ENCODE measurements at places on chromosomes 11 and 22.

DNA sequence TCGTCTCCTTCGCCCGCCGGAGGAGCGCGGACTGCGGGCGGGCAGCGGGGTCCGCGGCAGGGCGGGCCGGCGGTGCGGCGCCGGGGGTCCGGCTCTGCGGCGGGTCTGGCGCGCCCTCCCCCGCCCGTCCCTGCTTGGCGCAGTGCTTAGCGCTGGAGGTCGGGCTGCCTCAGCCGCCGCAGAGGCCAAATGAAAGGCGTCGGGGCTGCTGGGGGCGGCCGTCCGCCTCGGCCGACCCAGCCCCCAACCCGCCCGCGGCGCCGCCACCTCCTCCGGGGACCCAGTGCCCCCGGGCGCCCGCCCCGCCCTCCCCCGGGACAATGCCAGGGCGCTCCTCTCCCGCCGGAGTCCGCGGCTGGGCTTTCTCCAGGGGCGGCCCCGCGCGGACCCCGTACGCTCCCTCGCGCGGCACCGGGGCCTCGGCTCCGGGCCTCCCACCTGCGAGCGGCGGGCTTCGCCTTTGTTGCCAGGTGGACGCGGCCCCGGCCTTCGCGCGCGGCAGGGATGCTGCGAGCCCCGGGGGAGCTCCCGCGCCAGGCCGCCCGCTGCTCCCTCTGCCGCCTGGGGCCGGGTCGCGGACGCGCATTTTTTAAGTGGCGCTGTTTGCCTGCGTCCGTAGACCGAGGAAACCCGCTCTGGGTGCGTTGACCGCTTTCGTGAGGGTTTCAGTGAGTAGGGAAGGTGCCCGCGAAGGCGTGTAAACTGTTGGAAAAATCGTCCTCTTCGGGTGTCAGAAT lies 583 bp downstream of the APLP2 start:
- peak; percentile 76 for DNase-seq

DNA sequence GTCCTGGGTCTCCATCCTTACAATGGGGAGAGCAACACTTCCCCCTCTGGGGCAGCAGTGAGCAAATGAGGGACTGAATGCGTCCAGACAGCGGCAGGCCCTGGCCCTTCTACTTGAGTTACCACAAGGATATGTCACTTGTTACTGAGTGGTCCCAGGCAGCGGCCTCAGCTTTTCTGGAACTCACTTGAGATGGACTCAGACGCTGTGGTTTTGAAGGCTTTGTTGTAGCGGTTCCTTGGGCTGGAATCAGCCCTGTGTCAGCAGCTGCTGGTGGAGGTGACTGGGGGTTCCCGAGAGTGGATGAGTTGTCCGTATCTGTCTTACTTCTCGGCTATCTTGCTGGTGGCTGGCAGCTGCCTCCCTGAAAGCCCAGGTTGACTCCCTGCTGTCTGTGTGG lies 77.0 kb downstream of the MICAL2 start:
- DNase-seq = peak; percentile 81

DNA sequence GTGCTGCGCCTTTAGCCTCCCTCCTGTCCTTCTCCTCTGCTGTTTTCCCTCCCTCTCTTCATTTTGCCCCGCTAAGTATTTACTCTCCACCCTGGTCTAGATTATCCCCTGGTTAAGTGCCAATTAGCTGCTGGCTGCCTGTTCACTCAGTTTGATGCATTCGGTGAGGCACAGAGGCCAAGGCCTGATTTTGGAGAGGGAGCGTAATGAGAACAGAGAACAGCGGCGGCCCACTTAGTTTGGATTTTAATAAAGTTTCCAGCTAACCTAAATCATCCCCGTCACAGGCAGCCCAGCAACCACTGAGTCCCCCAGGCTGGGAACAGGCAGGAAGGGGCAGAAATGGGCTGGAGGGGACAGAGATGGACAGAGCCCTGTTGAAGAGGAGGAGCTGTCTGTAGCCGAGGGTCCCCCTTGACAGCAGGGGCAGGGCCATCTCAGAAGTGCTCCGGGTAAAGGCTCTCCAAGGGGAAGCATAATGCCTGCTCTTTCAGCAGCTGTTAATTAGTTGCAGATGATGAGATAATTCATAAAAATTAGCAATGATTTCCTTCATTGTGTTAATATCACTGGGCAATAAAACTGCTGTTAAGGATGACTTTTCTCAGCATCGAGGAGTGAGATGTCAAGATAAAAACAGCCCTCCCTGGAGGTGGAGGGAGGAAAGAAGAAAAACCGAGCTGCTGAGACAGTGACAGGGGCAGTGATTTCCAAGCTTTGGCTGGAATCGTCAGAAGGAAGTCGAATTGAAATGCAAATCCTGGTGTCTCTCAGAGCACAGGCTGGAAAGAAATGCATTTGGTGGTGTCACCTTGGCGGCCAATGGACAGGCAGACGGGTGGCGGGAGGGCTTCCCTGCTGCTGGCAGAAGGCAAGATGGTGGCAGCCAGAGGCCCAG lies 170.1 kb downstream of the GRIK4 start:
- no peak for DNase-seq

- no peak for DNase-seq
Measured at GRCh38 chr22:35684732-35685131, 32.9 kb upstream of the APOL5 start.

- DNase-seq = peak; percentile 71
Measured at GRCh38 chr11:35623621-35624168, 5.4 kb downstream of the FJX1 start.

DNA sequence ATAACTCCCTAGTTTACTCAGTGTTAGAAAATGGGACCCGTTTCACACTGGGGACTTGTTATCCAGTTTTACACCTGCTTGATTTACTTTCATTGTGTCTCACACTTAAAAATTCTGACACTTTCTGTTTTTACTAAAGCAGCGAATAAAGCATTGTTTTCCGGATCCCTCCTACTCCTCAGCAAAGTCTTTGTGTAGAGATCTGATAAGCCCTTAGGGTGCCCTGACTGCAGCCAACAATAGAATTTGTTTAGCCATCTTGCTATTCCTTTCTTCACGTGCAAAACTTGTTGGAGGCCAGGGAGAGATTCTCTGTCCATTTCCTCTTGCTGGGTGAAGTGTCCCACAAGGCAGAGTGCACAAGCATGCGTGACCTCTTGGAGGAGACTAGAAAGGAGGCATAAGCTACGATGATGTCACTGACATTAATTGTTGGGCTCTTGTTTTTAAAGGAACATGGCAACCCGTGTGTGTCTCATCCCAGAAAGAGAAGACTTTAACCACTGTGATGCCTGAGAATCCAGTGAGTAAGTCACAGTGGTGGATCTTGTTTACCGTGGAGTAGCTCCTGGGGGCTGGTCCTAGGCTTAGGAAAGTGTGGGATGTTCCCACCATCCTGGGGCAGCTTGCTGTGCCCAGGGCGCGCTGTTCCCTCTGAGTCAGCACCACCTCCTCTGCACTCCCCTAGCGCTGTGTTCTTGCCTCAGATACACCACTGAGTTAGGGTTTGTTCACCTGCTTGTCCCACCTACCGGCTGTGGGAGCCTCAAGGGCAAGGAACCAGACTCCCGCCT lies 27.7 kb downstream of the MICAL2 start:
- no peak for DNase-seq

DNA sequence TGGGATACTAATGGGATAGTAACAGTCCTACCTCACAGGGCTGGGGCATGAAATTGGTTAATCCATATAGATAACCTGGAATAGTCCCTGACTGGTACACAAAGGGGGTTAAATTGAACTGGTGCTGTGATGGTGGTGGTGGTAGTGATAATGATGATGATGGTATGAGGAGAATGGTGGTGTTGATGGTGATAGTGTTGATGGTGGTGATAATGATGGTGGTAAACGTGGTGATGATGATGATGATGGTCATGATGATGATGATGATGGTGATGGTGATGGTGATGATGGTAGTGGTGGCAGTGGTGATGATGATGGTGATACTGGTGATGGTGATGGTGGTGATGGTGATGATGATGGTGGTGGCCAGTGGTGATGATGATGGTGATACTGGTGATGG lies 38.7 kb downstream of the SMIM38 start:
- DNase-seq = no peak

DNA sequence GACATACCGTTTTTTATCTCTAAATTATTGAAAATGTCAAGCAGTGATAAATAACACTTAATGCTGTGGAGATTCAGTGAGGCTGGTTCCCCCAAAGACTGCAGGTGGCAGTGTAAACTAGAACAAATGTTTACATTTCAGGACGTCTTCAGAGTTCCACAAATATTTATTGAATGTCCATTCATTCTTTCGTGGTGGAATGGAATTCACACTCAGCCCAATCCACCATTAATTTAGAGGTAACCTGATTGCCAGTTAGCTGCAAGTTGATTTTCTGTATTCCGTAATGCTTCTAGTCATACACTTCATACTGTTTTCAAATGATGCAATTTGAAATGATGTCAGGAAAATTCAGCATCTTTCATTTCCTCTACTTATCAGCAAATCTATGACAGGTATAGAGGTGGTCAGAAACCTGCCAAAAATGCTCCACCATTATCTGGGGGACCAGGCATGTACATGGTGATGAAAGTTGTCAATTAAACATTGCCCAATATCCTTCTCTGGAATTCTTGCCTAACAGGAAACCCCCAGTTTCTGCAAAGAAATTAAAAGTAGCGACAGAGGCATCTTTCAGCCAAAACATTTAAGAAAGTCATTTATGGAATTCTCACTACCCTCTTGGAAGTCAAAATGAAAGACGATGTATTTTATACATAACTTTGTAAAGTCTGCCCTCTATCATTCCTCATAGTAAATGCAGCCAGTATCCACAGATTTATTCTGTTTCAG lies 94.3 kb upstream of the BMAL1 start:
- no peak for DNase-seq

DNA sequence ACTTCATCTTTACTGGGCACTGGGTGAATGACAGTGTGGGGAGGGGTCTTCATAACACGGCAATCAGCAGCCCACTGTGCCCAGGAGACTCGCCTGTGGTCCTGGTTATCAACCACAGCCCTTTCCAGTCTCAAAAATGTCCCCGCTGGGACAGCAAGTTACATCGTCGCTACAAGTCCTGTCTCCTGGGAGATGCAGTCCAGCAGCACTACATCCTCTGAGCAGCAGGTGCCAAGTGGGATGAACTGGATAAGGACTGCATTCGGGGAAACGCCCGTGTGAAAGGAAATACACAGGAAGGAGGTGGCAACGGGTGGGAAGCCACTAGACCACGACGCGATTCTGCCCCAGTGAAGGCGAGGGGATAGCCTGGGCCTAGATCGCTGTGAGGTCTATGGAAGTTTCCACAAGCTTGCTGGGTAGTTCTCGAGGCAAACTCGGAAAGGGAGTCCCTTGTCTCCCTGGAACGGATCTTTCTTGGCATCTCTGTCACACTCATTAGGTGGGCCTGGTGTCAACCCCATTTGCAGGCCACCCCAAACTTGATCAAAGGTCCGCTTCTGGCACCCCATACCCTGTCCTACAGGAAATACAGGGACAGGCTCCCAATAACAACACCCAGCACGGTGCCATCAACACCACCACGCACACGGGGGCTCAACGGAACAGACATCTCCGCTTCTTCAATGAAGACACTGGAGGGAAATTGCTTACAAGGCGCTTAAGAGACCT lies 4.4 kb downstream of the ASCL2 start:
- peak; percentile 49 for DNase-seq

DNA sequence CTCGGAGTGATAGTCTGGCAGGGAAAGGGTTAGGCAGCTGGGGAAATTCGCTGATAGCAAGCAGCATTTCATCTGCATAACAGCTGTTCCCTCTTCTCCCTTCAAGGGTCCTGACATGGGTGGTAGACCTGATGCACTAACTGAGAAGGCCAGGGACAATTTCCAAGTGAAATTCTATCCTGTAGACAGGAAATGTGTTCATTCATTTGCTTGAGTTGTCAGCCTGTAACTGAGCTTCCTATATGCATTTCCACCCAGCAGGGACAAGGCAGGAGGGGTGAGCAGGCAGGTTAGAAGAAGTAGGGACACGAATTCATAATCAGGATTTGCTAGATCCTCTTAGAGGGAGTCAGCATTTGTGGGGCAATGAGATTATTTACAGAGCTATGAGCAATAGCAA lies 154.3 kb upstream of the NCAM1 start:
- DNase-seq = no peak

DNA sequence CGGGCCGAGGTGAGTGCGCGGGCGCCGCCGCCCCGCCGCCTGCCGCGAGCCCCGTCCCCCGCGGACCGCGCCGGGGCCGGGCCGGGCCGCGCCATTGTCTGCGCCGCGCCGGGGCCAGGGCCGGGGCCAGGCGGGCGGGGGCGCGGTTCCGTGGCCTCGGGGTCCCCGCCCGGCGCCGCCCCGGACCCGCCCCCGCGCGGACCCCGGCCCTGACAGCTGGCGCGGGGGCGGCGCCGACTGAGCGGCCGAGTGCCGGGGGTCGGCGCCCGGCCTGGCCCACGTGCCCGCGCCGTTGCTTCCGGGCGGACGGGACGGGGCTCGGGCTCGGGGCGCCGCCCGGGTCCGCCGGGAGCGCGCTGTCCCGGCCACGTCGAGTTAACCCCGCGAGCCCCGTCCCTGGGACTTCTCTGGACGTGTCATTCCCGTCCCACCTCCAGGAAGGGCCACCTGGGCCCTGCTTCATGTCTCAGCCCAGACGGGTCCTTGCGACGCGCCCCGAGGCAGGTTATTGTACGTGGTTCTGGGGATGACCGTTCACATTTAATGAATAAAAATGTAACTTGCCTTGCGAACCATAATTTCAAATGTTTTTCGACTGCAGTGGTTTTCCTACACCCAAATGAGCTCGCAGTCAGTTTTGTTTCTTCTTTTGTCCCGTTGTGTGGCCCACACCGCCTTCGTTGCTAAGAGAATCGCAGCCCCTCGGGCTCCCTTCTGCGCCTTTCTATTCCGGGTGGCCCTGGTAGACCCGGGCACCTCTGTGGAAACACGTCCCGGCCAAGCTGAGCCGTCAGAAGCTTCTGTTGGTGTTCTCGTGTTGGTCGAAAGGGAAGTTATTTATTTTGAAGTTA lies 562 bp downstream of the ZBED4 start:
- DNase-seq = peak; percentile 59

DNA sequence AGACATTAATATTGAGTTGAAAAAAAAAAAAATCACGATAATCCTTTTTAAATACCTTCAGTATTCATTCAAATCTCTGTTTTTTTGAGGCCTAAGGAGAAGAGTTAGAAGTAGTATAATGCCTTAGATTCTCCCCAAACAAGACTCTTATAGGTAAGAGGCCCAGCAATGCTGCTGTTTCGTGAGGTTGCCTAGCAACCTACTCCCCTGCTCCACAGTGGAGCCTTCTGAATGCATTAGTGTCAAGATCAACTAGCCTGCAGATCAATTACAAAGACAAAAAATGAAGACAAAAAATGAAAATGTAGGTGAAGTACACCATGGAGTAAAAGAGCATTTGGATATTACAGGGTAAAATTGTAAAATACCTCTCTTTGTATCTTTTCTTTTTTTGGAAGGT lies 229.8 kb upstream of the LUZP2 start:
- no peak for DNase-seq

GRCh38 chr11:70145071-70145470 lies 58.0 kb upstream of the FADD start:
- no peak for DNase-seq

- no peak for DNase-seq
Measured at GRCh38 chr11:14079011-14079410, 116.5 kb downstream of the SPON1 start.
